ENCODE measurements at places on chromosomes 2 and 18.

DNA sequence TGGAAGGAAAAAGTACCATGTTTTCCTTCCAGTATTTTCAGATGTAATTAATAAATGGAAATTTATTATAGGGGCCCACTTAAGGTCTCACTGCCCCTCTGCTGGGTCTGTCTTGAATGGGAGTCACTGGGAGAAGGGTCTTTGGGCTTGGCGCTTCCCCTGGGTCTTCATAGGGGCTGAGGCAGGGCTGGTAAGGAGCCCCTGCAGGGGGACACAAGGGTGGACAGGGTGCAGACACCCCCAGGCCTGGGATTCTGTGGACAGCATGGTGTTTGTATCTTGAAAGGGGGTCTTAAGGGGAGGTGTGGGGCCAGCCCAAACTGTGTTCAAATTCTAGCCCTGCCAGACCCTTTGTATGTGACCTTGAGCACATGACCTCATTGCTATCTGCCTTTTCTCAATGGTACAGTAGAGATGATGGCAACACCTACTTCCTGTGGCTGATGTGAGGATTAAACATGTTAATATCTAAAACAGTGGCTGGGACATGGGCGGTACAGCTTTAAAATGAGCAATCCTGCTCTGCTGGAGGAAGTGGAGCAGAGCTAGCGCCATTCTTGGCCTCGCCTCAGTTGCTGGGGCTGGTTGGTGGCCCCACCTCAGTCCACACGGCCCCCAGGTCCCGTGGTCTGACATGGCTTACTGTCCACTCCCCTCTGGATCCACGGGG lies 71.6 kb downstream of the GNAL start:
- no peak for DNase-seq

DNA sequence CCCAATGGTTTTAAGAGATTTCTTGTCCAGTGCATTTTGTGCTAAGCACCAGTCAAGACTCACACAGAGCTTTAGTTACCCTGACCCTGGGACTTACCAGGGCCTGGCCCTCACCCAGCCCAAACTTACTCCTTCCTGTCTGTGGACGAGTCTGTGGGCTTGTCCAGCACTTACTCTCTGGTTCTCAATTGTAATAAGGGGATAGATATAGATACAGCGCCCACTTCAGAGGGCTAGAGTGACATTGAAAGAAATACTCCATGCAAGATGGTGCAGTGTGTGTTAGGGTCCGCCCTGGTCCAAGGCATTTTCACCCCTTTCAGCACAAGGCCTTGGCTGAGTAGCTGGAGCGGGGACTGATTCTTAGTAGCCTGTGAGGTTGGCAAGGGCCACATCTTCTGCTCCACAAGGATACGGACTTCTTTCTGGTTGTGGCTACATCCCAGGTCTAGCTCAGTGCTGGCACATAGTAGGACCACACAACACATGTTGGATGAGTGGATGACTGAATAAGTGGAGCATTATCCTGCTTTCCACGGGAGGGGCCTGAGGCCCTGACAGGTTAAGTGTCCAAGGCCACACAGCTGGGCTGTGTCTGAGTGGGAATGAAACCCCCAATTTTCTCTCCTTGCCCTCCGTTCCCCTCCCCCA lies 3.8 kb upstream of the ARID5A start:
- no peak for DNase-seq

GRCh38 chr2:57210855-57211254 lies 835.8 kb upstream of the VRK2 start:
- DNase-seq, result no peak

DNA sequence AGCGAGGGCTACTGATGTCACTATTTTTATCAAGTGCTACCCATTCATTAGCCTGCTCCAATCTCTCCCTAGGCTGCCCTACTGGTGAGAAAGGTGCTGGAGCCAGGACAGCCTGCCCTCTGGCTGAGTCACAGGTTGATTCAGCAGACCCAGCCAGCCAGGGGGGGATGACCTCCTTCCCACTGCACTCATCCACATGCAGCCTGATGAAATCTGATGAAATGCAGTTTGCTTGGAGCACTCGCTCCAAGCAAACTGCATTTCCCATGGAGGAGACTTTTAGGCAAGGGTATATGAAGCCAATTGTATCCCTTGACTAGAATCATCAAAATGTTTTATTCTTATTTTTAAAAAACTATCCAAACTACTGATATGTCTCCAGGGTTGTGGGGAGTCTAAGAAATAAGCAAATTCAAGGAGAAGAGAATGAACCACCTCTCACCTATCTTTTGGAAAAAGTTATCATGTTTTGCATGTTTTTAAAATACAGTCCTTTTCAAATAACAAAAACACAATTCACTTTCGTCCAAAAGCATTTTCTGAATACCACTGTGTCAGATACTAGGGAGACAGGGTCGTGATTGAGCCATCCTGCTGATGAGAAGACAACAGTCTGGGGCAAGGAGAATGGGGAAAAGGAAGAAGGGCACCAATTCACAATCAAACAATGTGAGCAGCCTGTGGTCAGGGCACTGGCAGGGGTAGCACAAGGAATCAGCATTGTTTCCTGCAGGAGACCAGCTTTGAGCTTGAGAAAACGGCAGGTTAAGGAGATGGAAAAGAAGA lies 128.3 kb downstream of the AFF3 start:
- peak; percentile 98 for DNase-seq

DNA sequence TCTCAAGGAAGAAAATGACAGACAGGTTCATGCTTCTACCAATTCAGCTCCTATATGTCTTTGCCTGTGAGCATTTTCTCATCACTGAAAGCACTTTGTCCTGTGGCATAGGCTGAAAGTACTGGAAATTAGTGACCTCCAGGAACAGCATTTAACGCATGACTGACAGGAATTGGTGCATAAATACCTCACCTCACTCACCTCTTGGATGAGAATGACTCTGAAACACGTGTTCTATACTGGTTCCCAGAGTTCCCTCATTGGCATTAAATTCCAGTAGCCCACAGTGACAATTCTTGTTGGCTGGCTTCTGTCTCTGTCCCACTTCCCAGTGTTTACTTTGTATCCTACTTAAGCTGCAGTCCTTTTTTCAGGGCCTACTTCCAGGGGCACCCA lies 83.4 kb upstream of the MAPRE2 start:
- no peak for DNase-seq

DNA sequence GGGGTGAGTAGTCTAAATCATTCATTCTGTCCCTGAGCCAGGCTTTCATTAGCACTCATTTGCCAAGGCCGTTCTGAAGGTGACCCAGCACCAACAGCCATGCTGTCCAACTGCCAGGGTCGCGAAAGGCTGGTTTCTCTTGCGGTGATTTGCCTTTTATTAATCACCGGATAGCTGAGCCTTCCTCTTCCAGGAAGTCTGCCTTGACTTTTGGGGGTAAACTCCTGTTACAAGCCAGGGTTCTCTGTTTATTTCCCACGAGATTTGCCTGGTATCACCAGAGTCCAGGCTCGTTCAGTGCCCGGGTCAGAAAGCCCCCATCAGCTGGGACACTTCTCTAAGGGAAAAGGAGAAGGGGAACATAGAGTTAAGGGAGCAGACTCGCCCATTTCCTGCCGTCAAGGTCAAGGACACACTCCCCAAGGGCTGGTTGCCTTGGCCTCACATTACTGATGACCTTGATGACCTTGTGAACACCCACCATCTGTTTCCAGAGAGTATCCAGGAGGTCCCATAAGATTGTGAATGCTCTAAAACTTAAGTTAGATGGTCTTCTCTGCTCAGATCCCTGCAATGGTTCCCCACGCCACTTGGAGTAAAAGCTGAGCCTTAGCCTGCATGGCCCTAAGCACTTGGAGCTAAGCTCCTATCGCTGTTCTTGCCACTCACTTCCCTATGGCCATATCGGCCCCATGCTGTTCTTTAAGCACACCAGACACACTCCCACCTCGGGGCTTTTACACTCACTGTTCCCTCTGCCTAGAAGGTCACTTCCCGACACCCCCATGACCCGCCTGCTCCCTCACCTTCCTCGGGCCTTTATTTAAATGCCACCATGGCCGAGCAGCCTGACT lies 118.0 kb upstream of the STPG4 start:
- no peak for DNase-seq

GRCh38 chr2:217650716-217651360 lies 352.0 kb downstream of the TNS1 start:
- peak; percentile 75 for DNase-seq

DNA sequence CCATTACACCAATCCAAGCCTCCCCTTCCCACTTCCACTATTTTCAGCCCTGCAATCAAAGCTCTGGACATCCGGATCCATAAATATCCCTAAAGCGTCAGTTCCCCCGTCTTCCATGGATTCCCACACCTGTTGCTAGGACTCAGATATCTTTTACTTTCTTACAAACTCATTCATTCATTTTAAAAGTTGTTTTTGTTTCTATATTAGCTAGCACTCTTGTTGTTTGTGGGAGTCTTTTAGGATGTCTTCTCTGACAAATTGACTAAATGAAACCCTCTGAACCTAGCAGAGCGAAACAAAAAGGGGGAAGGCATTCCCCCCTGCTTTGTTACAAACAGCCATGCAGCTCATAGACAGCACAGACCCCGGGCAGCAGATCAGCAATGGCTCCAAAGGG lies 9.0 kb upstream of the NBAS start:
- no peak for DNase-seq

DNA sequence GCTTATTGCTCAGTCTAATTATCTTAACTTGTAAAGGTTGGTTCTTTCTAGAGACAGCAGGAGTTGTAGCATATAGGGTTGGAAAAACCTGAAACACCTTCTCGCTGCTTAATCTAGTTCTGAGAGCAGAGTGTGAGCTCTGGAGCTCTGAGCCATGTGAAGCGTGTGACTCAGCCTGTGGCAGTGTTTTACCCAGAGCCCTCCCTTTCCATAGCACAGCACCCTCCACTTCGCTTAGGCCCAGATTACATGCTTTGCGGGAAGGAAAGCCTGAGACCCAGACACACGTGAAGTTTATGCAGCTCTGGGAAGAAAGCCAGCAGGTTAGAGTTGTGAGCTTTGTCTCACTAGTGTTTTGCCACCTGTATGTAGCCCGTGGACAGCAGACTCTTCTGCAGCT lies 74.5 kb downstream of the INPP4A start:
- peak; percentile 22 for DNase-seq

GRCh38 chr2:68653538-68653982 lies 10.2 kb downstream of the PROKR1 start:
- no peak for DNase-seq

DNA sequence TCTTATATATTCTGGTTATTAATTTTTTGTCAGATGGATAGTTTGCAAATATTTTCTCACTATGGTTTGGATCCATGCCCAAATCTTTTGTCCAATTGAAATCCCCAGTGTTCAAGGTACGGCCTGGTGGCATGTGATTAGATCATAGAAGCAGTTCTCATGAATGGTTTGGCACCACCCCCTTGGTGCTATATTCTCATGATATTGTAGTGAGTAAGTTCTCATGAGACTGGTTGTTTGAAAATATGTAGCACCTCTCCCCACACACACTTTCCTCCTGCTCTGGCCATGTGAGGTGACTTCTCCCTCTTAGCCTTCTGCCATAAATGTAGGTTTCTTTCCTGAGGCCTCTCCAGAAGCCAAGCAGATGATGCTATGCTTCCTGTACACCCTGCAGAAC lies 107.7 kb upstream of the KYNU start:
- DNase-seq, result peak; percentile 10

DNA sequence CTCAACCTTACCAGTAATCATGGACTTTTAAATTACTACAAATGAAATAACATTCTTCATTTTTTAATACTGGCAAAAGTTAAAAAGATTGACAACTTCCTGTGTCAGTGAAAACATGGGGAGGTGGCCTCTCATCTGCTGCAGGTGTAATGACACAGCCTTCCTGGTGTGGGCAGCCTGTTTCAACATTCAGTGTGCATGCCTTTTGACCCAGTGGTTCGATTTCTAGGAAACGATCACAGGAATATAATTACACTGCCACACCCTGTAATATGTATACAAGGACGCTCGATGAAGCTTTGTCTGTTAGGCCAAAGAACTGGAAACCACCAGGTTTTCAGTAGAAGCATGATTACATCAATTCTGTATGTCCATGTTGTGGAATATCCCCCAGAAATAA lies 68.7 kb downstream of the MTHFD2 start:
- DNase-seq, result no peak

DNA sequence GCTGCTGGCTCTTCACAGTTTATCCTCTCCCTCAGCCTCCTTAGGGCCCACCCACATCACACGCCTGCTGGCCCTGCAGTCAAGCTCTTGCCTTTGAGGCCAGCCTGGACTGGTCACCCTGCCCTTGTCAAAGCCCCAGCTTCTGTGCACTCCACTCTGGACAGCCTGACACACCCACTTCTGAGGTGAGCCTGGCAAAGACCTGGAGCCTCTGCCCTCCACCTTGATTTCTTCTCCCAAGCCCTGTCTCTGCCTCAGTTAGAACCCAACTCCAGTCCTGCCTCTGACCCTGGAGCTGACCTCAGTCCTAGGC lies 37.0 kb upstream of the TAF1B start:
- DNase-seq, result no peak

GRCh38 chr18:11553098-11553940 lies 56.1 kb upstream of the SLC35G4 start:
- peak; percentile 67 for DNase-seq

GRCh38 chr2:70396612-70397011 lies 94.7 kb upstream of the FAM136A start:
- peak; percentile 24 for DNase-seq

DNA sequence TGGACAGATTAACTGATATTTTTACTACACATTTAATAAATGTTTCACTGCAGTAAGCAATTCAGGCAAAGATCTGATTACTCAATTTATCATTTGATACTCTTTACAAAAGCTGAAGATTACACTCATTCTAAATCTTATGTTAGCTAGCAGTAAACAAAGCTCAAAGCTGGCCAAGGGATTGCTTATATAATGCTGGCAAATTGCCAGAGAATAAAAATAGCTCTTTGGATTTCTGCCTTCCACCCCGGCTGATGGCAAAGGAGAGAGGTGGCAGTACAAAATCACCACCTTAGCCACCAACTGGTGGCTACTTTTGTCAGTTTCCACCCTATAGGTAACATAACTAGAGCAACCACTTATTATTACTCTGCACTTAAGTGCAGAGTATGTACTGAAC lies 320.5 kb downstream of the FSIP2 start:
- DNase-seq, result peak; percentile 12

GRCh38 chr2:119240311-119241204 lies 16.9 kb downstream of the STEAP3 start:
- peak; percentile 79 for DNase-seq

GRCh38 chr18:74081966-74082741 lies 65.5 kb downstream of the FBXO15 start:
- DNase-seq, result peak; percentile 55

DNA sequence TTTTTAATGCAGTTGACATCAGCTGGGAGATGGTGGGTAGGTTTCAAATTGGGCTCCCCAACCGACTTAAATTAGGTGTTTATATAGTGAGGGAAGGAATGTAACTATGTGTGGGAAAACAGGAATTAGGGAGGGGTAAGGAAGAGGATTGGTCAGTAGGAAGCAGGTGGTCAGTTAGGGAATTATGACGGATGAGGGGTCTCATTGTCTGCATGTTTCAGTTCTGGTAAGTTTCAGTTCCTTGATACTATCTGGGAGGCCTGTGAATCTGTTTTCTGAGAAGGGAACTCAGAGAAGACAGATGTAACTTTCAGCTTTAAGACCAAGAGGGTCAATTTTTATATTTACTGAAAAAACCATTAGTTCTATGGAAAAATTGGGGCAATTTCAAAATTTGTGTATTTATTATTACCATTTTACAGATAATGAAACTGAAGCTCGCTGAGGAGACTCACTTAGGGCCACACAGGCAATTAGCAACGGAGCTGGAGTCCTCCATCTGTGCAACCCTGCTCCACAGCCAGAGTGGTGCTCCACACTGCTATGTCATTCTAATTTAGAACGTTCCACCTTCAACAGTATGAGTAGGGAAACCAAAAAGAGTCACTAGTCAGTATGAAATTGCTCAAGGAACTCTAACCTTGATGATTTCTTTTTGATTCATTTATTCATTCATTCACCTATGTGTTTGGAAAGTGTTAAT lies 36.0 kb upstream of the CCDC195 start:
- no peak for DNase-seq
